ENCODE measurements at places on chromosomes 3 and 15. TPM values are rescaled to one million over a fixed set of nuclear protein-coding genes. Genes with fewer than 3 reads are reported as not detected.

NMNAT3 gene
- total RNA-seq = 0.81 TPM

PIGX gene
- 24.4 TPM for total RNA-seq

LMAN1L gene
- total RNA-seq = not detected

SRP14 gene
- 305 TPM for total RNA-seq

STRC gene
- total RNA-seq = not detected

TGM4 gene
- not detected for total RNA-seq

CCR5 gene
- not detected for total RNA-seq

PLD1 gene
- total RNA-seq = 98.1 TPM

Data from bladder microvascular endothelial cell (primary cell).